ENCODE measurements at places on chromosomes 6 and 20.

GRCh38 chr6:111926731-111927302 is 53.6 kb upstream of the FYN start:
- DNase-seq: no peak

DNA sequence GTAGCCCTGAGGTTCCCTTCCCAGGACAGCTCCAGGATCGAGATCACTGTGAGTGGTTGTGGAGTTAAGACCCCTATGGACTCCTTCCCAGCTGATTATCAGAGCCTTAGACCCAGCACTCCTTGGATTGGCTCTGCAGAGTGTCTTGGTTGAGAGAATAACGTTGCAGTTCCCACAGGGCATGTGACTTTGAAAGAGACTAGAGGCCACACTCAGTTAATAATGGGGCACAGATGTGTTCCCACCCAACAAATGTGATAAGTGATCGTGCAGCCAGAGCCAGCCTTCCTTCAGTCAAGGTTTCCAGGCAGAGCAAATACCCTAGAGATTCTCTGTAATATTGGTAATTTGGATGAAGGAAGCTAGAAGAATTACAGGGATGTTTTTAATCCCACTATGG is 5.2 kb upstream of the BTN2A2 start:
- DNase-seq: no peak

- no peak for DNase-seq
These were observed 433 bp downstream of the QRSL1 start for GRCh38 chr6:106629859-106630163.

DNA sequence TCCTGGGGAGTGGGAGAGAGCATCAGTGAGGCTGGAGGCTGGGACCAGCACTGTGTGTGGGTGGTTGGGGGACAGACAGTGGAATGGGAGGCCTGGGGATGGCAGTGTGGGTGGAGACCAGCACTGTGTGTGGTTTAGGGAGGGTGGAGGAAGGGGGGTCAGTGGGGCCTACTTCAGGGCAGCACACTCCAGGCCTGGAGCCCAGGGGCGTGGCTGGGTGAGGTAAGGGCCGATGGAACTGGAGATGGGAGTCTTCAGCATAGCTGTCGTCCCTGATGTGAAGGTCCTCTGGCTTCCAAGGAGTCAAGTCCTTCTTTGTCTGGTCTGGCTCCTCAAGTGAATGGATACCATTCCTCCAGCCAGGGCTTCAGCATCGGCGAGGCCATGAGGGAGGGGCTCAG is 18.6 kb downstream of the KCNK17 start:
- DNase-seq: peak; percentile 30

- DNase-seq: no peak
These were observed 29.5 kb downstream of the TRMT11 start for GRCh38 chr6:126015863-126016262.

- DNase-seq: peak; percentile 43
These were observed 15.3 kb upstream of the MMP9 start for GRCh38 chr20:45993197-45993951.

GRCh38 chr6:95365454-95365853 is 211.9 kb upstream of the MANEA start:
- no peak for DNase-seq

GRCh38 chr6:131117878-131118277 is 17.4 kb upstream of the AKAP7 start:
- DNase-seq: no peak

GRCh38 chr20:58073945-58074856 is 154.3 kb downstream of the ANKRD60 start:
- no peak for DNase-seq

- no peak for DNase-seq
These were observed 57.6 kb upstream of the TIAM2 start for GRCh38 chr6:154937306-154938220.

GRCh38 chr6:17964633-17965032 is 22.8 kb downstream of the KIF13A start:
- DNase-seq: peak; percentile 4

GRCh38 chr20:4418141-4418540 is 303.6 kb upstream of the PRND start:
- no peak for DNase-seq

- DNase-seq: no peak
These were observed 421.2 kb upstream of the JARID2 start for GRCh38 chr6:14824484-14825275.

GRCh38 chr6:7703148-7703680 is 22.7 kb upstream of the BMP6 start:
- no peak for DNase-seq

GRCh38 chr6:147859071-147859470 is 350.6 kb downstream of the SAMD5 start:
- no peak for DNase-seq

- peak; percentile 53 for DNase-seq
These were observed 631.4 kb downstream of the CDH26 start for GRCh38 chr20:60589623-60590022.

DNA sequence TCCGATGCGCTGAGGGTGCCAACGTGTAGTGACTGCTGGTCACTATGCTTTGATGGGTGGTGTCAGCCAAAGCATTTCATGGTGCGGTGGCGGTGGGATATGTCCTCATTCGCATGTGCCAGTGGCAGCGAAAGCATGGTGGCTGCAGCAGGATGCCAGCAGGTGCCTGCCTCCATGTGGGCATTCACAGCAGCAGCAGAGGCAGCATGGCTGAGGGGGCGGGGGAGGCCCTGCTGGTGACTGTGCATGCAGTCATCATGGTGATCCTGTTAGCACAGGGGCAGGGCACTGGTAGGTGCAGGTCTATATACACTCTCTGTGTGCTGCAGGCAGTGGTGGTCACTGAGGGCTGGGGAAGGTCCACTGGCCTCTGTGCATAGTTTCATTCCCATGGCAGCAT is 22.0 kb downstream of the FIG4 start:
- DNase-seq: no peak

Measured in SJCRH30 (cell line).